ENCODE measurements at places on chromosomes 5 and 9.

DNA sequence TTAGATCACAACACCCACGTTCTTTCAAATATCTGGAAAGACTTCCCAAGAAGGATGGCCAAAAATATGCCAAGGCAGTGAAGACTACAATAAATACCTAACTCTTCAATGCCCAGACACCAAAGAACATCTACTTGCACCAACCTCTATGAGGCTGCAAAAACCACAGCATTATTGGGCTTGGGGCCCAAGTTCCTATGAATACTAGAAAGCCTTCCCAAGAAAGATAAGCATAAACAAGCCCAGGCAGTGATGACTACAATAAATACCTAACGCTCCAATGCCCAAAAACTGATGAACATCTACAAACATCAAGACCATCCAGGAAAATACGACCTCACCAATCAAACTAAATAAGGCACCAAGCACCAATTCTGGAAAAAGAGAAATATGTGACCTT, 41.3 kb downstream of the AP3B1 start:
- no peak for DNase-seq

- no peak for DNase-seq
These were observed 9.8 kb upstream of the CCDC69 start for GRCh38 chr5:151233616-151234085.

DNA sequence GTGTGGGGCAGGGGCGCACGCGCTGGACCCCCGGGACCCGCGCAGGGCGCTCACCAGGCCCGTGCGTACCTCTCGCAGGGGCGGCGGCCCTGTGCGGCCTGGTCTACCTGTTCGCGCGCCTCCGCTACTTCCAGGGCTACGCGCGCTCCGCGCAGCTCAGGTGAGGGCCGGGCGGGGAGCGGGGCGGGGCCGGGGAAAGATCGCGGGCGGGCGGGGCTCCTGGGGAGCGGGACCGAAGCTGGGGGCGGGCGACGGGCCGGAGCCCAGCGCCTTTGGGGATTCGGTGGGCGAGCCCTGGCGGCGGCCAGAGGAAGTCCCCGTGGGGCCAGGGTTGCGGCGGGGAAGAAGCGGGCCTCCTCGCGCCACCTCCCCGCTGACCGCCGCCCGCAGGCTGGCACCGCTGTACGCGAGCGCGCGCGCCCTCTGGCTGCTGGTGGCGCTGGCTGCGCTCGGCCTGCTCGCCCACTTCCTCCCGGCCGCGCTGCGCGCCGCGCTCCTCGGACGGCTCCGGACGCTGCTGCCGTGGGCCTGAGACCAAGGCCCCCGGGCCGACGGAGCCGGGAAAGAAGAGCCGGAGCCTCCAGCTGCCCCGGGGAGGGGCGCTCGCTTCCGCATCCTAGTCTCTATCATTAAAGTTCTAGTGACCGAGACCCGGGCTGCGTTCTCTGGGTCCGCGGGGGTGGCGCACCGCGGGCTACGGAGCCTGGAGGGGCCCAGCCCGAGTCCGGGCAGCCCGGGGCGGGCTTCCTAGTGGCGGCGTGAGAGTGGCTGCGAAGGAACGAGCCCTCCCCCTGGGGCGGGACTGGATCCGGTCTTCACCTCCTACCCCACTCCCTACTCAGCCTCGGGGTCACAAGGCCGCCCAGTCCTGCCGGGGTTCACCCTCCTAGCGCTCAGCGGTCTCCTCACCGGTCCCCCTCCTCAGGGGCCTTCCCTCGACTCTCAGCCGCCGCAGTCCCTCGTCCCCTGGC, 2.4 kb downstream of the LTC4S start:
- peak; percentile 80 for DNase-seq

DNA sequence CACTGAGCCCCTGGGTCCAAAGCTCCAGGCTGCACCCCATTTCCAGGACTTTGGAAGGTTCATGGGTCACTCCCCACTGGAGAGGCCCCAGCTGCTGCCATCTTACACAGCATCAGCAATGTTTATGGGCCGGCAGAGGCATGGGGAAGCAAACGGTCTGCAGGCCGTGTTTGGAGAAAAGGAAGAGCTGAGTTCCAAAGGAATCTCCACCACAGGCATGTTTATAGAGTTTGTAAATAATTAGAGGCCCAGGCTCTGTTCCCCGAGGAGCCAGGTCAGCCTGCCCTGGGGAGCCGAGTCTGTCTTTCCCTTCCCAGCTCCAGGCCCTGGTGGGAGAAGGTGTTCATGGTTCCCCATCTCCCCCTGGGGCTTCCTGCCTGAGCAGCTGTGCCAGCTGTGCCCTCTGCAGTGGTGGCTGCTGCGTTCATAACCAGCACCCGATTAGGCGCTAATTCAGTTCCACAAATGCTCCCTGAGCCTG, 64.8 kb downstream of the COL27A1 start:
- no peak for DNase-seq

DNA sequence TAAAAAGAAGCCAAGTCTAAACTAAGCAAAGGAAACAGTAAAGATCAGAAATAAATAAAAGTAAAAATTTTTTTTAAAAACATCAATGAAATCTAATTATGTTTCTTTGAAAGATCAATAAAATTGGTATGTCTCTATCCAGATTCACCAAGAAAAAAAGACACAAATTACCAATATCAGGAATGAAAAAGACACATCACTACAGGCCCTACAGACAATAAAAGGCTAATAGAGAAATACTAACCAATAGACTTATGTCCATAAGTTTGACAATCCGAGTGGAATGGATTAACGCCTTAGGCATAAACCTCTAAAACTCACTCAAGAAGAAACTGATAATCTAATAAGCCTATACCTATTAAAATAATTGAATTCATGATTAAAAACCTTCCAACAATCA, 12.4 kb downstream of the BRD3OS start:
- DNase-seq, result no peak

DNA sequence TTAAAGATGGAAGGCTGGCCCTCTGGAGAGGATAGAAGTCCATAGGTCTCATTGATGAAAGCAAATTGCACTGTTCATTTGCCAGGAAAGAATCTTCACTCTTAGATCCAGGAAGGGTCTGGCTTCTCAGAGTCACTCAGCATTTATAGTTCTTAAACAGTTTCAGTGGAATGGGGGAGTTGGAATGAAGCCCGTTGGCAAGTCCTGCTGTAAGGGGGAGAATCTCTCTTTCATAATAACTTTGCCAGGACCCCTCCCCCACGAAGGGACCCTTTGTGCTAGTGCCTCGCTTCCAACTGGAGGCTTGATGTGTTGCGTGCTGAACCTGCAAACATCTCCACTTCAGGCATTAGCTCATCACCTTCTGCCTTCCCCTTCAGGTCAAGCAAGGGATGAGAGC, 57.1 kb downstream of the ENTREP1 start:
- no peak for DNase-seq

DNA sequence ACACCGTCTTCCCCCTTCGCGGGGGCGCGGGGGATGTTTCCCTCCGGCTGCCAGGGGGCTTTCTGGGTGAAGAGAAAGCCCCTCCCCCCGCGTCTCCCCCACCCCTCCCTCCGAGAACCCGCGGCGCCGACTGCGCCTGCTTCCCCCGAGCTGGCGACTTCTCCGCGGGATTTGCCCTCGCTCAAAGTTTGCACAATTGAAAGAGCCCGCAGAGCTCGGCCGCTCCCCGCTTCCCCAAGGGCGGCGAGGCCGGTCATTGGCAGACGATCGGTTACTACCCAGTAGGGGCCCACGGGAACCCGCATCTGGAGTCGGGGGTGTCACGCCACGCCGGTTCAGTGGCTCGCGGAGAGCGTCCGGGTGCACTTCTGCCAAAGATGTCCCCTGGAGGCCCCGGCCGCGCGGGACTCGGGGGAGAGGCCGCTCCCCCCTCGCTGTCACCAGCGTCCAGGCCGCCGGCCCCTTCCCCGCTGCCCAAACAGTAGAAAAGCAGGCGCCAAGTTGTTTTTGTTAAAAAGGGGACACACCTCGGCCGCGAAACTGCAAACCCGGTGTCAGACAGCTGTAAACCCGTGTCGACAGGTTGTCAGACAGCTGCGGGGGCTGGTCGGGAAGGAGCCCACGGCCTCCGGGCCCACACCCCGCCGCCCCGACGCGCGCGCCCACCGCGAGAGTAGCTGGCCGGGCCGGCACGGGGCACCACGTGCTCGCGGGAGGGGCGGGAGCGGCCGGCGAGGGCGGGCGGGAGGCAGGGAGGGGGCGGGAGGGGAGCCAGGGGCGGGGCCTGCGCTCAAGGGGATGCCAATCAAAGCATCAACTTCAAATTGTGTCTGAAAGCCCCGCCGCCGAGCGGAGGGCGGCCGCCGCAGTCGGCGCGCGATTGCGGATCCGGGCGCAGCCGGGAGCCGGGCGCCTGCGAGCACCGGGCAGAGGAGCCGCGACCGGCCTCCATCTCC, at the start of gene IRX1:
IRX1 (plus strand) TSS at position 827 of the 956 bp plus-strand sequence. CDS start 274 bp downstream, outside the sequence.
- DNase-seq, result no peak

GRCh38 chr5:170651604-170652277, 131.8 kb upstream of the GABRP start:
- peak; percentile 27 for DNase-seq

GRCh38 chr5:121174351-121174750, 677.3 kb upstream of the FTMT start:
- DNase-seq, result no peak

DNA sequence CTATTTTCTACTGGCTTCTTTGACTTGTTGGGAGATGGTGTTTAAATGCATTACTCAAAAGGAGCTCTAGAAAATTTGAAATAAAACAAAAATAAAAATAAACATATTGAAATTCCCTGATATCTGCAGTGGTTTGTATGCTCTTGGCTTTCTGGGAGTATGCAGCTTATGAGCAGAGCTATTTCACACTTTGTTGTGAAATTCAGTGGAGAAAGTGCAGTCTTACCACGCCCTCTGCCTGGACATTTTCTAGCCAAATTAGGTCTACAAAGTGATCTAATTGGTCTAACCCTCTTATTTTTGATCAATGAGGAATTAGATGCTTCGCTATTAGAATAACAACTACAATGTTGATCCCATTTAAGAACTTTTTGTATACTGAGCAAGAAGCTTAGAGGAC, 66.8 kb downstream of the INSYN2B start:
- no peak for DNase-seq

GRCh38 chr9:14520341-14520740, 172.9 kb downstream of the ZDHHC21 start:
- no peak for DNase-seq

GRCh38 chr5:33595303-33595702, 154.5 kb downstream of the TARS1 start:
- no peak for DNase-seq

GRCh38 chr5:5360363-5360940, 62.0 kb upstream of the ICE1 start:
- no peak for DNase-seq

GRCh38 chr9:121218357-121219027, 16.8 kb upstream of the RAB14 start:
- no peak for DNase-seq

DNA sequence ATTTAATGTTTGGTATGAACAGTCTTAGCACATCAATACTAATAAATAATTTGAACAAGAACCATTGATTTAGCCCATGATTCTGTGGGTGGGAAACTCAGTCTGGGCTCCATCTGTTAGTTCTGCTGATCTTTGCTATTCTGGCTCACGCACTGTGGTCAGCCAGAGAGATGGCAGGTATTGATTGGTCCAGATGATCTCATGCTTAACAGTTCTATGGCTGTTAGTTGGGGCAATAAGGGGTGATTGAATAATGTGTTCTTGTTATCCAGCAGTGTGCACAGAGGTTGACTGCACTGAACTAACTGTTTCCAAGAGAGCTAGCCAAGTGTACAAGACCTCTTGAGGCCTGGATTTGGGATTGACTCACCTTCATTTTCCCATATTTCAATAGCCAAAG, 824.3 kb downstream of the SEMA5A start:
- no peak for DNase-seq

DNA sequence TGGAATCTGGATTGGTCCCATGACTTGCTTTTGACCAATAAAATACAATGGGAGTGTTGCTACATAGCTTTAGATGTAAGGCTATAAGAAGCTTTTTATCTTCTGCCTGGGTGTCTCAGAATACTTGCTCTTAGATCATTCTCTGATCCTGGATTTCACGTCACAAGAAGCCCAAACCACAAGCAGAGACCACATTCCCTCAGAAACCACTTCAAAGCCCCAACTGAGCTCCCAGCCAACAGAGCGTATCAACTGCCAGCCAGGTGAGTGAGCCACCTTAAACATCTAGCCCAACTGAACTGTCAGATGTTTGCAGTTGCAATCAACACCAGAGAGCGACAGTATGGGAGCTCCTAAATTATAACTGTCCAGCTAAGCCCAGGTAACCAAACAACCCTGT, 687.1 kb downstream of the TLE1 start:
- no peak for DNase-seq

GRCh38 chr9:130985029-130985428, 23.9 kb upstream of the LAMC3 start:
- no peak for DNase-seq

DNA sequence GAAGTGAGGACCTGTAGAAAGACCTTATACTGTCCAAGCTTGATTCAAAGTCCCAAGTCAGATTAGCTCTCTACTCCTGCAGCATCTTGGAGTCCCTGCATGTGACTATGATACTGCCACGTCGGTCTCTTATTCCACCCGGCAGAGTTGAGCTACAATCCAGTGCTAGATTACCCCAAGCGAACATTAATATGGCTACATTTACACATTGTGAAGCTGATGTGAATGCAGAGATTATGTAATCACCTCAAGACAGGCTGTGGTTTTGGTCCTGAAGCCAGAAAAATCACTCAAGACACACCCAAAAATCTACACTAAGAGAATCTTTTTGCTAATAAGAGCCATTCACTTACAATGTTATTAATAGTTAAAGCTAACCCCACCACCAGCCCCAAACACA, 116.7 kb downstream of the GNA14 start:
- DNase-seq, result no peak

GRCh38 chr5:78661691-78662090, 13.1 kb upstream of the LHFPL2 start:
- no peak for DNase-seq

DNA sequence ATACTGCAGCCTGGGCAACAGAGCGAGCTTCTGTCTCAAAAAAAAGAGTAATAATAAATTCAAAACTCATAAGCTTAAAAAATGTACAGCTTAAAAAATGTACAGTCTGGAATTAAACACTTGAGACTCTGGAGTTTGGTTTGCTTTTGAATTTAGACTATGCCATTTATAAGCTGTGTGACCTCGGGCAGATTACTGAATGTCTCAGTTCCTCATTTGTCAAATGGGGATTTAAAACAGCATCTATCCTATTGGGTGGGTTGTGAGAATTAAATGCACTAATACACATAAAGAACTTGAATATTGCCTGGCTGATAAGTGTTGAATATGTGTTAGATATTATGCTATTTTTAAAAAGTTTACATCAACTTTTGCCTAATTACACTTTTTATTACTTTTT, 98.4 kb downstream of the SCAMP1 start:
- no peak for DNase-seq

DNA sequence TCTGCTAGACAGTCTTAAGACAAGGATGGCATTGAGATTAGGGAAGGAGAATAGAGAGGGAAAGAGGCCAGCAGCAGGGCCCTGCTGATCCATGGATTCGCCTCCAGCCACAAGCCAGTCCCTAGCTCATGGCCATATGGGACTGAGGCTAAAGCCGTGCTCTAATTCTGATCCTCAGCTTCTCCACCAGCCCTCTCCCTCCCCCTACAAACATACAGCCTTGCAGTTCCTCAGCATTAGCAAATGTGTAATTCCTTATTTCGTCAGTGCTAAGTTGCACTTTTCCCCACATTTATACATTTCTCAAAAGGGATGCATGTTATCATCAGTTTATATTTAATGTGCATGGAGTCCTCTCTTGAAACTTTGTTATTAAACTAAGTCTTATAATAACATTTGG, 34.8 kb downstream of the ZNF462 start:
- DNase-seq, result no peak

- no peak for DNase-seq
These were observed 17.1 kb downstream of the DCANP1 start for GRCh38 chr5:135430135-135430437.

- no peak for DNase-seq
These were observed 798 bp downstream of the PITX1 start for GRCh38 chr5:135032999-135033861.

- DNase-seq, result no peak
These were observed 205.6 kb upstream of the MPDZ start for GRCh38 chr9:13485068-13485596.

Data from ureter (tissue), 1 donor.